ENCODE measurements at places on chromosomes 3 and 15. TPM values are rescaled to one million over a fixed set of nuclear protein-coding genes. Genes with fewer than 3 reads are reported as not detected.

DNA sequence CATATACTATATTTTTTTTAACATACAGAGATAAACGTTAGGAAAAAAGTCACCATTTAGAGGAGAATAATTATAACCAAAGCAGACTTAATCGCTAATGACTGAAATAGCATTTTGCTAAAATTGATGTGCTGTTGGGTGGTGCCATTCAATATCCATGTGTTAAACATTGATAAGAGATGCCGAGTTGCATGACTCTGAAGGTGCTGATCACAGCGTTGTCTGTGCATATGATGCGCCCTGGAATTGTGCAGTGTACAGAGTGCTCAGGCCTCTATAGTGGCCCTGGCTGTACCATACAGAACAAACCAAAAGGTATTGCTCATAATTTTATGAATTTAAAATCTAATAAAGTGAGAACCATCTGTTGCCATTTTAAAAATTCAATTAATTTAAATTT is 168.3 kb downstream of the MEIS2 start:
- no peak for DNase-seq
- H3K4me3 ChIP-seq: no peak overlapping the region
- no peak overlapping the region for H3K27ac ChIP-seq
- H3K27me3 ChIP-seq: no peaks in the 10 kb centered on the region
- no peaks in the 10 kb centered on the region for H3K36me3 ChIP-seq

DNA sequence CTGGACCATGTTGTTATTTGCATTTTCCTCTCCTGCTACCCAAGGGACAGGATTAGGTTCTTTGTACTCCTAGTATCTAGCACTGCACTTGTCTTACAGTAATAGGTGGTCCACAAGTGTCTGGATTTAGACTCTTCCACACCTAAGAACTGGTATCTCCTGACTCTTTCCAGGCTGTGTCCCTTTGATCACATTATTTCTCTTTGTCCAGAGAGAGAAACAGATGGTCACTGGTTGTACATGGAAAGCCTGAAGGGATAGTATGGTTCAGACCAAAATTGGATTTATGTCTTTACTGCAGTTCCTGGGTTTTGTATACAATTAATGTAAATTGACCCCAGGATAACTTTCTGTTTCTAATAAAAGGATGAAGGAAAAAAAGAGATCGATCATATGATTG is 64.0 kb downstream of the PDE8A start:
- H3K27me3 ChIP-seq: no peaks in the 10 kb centered on the region
- H3K4me3 ChIP-seq: no peak overlapping the region
- no peaks in the 10 kb centered on the region for H3K36me3 ChIP-seq
- peaks cover 56% of the 10 kb centered on the region for H3K4me1 ChIP-seq

The SNRPA1 gene
- total RNA-seq: 54.0 TPM

- no peaks in the 10 kb centered on the region for H3K27me3 ChIP-seq
- no peaks in the 10 kb centered on the region for H3K36me3 ChIP-seq
- H3K27ac ChIP-seq: peak overlapping the region; percentile 84
- DNase-seq: no peak
- H3K4me1 ChIP-seq: peaks cover 57% of the 10 kb centered on the region
- no peak overlapping the region for H3K4me3 ChIP-seq
These were observed 44.0 kb downstream of the IDH2 start for GRCh38 chr15:90058308-90058707.

DNA sequence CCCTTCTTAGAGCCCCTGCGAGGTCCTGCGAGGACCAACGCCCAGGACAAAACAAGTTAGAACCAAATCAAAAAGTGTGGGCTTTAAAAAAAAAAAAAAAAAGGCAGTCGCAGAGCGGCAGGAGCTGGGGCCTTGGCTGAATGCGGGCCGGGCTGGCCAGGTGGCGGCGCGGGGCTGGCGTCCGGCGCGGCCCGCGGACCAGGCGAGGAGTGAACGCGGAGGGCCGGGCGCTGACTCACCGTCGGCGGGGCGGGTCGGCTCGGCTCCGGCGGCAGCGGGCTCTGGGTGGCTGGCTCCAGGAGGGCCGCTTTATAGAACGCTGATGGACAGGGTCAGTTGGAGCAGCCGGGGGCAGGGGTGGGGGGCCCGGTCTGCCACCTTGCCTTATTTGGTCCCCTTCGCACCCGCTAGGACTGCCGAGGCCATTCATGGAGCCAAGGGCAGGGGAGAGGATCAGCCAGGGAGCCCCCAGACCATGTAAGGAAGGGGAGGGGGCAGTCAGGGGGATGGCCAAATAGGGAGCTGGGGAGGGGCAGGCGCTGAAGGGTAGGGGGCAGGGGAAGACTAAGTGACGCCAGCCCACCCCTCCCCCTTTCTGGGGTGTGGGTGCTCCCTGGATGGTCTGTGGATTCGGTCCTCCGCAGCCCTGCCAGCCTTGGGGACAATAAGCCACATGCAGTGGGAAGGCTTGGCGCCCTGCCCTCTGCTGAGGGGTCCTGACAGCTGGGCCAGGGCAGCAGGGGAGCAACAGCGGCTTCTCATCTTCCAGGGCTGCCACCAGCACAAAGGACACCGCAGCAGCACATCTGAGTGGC is at the start of gene ACTC1:
TSS of gene ACTC1 (minus strand) at position 283 of the 815 bp plus-strand sequence. CDS start 741 bp downstream, outside the sequence.
- no peak for DNase-seq
- no peak within 1 kb of the TSS for H3K27ac ChIP-seq
- peaks cover 25% of the 10 kb centered on the region for H3K27me3 ChIP-seq
- H3K4me1 ChIP-seq: no peaks in the 10 kb centered on the region
- no peaks in the 10 kb centered on the region for H3K36me3 ChIP-seq

DNA sequence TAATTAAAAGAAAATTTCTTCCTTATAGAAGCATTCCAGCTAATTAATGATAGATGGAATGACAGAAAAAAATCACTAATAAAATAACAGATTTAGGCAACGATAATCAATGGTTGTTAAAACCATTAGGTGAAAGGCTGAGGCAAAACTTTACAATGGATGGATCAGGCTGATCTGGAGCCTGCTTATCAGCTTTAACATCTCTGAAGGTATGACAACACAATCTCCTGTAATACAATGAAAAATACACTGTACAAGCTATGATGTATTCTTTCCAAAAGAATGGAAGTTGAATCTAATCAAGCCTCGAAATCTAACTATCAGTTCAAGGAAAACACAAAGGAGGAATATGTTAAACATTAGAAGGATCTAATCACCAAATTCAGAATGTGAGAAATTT is 39.3 kb downstream of the EMC4 start:
- no peak overlapping the region for H3K27ac ChIP-seq
- no peak for DNase-seq
- H3K4me1 ChIP-seq: no peaks in the 10 kb centered on the region
- no peaks in the 10 kb centered on the region for H3K36me3 ChIP-seq
- no peaks in the 10 kb centered on the region for H3K27me3 ChIP-seq
- H3K4me3 ChIP-seq: no peak overlapping the region

DNA sequence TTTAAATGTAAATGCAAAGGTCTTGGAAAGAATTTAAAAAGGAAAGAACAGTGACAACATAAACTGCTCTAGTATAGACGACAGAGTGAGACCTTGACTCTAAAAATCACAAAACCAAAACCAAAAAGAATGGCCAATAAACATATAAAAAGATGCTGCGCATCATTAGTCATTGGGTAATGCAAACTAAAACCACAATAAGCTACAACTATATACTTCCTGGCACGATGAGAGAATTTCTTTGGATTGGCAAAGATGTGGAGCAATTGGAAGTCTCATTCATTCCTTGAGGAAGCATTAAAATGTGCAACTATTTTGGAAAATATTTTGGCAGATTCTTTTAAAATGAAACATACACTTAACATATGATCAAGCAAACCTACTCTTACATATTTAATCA is 98.7 kb upstream of the ZPLD1 start:
- H3K36me3 ChIP-seq: no peaks in the 10 kb centered on the region
- H3K27me3 ChIP-seq: no peaks in the 10 kb centered on the region
- H3K4me3 ChIP-seq: no peak overlapping the region
- no peaks in the 10 kb centered on the region for H3K4me1 ChIP-seq

- no peaks in the 10 kb centered on the region for H3K36me3 ChIP-seq
- no peaks in the 10 kb centered on the region for H3K4me1 ChIP-seq
- no peaks in the 10 kb centered on the region for H3K27me3 ChIP-seq
- H3K27ac ChIP-seq: no peak overlapping the region
- no peak for DNase-seq
These were observed 15.7 kb downstream of the GAP43 start for GRCh38 chr3:115638991-115639390.

- DNase-seq: no peak
- no peaks in the 10 kb centered on the region for H3K36me3 ChIP-seq
- no peak overlapping the region for H3K27ac ChIP-seq
- no peaks in the 10 kb centered on the region for H3K4me1 ChIP-seq
- H3K4me3 ChIP-seq: no peak overlapping the region
These were observed 66.2 kb downstream of the SCN11A start for GRCh38 chr3:38985581-38985980.

The TM4SF1 gene
- total RNA-seq: 34.2 TPM

GRCh38 chr3:14235912-14236295 is 57.3 kb downstream of the LSM3 start:
- DNase-seq: no peak
- H3K27me3 ChIP-seq: no peaks in the 10 kb centered on the region
- H3K27ac ChIP-seq: no peak overlapping the region
- H3K36me3 ChIP-seq: no peaks in the 10 kb centered on the region

DNA sequence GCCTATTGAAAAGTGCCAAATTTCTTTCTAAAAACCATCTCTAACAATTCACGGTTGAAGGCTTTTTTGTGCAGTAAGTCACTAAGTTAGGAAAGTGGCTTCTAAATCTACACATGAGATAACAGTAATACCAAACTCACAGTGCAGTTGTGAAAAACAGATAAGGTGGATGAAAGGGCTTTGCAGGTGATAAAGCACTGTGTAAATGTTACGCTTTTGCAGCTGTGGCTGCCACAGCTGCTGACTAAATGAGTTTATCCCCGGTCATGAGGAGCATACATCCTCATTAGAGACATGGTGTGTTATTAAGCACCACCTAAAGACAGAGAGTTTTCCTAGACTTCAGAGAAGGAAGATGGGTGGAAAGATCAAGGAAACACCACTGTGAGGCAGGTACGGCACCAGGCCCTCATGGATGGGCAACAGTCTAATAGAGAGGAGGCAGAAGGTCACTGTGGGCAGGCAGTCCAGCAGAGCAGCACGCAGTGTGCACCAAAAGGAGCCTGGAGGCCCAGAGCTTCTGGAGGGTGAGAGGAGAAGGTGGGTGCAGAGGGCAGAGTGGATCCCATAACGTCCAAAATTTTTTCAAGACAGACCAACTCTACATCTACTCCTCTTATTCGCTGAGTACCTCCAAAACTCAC is 68.5 kb downstream of the FMN1 start:
- H3K36me3 ChIP-seq: no peaks in the 10 kb centered on the region
- no peaks in the 10 kb centered on the region for H3K27me3 ChIP-seq
- H3K27ac ChIP-seq: peak overlapping the region; percentile 58
- DNase-seq: no peak

The TTLL13 gene
- not detected for total RNA-seq

The FBXL22 gene
- 6.5 TPM for total RNA-seq

The TP53BP1 gene
- 25.1 TPM for total RNA-seq

GRCh38 chr15:44193651-44194322 is 1.3 kb downstream of the FRMD5 start:
- peak overlapping the region; percentile 76 for H3K27ac ChIP-seq
- peaks cover 24% of the 10 kb centered on the region for H3K4me1 ChIP-seq
- H3K4me3 ChIP-seq: peak overlapping the region; percentile 64
- no peak for DNase-seq
- H3K27me3 ChIP-seq: peaks cover 59% of the 10 kb centered on the region

The CCR3 gene
- total RNA-seq: not detected

GRCh38 chr3:12938258-12938711 is 96.9 kb upstream of the RPL32 start:
- no peaks in the 10 kb centered on the region for H3K27me3 ChIP-seq
- no peak overlapping the region for H3K4me3 ChIP-seq
- H3K4me1 ChIP-seq: peaks cover 24% of the 10 kb centered on the region
- H3K27ac ChIP-seq: peak overlapping the region; percentile 57
- peaks cover 7% of the 10 kb centered on the region for H3K36me3 ChIP-seq

GRCh38 chr3:147915057-147915456 is 505.9 kb downstream of the ZIC1 start:
- no peak for DNase-seq
- H3K27ac ChIP-seq: no peak overlapping the region
- no peaks in the 10 kb centered on the region for H3K27me3 ChIP-seq

- H3K4me1 ChIP-seq: no peaks in the 10 kb centered on the region
- DNase-seq: no peak
- no peaks in the 10 kb centered on the region for H3K27me3 ChIP-seq
- H3K36me3 ChIP-seq: no peaks in the 10 kb centered on the region
- H3K27ac ChIP-seq: no peak overlapping the region
These were observed 49.3 kb downstream of the CMTM6 start for GRCh38 chr3:32453346-32453745.

DNA sequence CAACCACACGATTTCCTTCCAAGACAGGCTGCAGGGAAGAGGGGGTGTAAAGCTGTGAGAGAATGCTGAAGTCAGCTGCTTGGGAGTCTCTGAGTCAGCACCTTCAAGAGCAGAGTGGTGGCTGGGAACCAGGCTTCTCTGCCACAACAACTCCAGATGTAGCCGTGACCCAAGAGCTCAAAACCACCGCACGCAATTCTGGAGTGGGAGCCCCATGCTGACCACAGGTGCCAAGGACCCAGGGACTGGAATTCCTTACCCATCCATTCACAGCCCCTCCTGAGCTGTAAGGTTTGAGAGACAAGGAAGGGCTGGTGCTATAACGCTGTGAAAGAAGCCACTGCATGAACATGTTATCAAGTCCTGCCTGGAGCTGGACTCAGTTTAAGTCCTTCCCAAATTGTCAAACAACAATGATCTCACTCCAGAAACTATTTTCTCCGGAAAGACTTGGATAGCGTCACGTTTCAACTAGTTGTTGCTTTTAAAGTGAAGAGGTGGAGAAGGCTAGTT is 61.4 kb downstream of the UMPS start:
- H3K4me3 ChIP-seq: no peak overlapping the region
- no peaks in the 10 kb centered on the region for H3K36me3 ChIP-seq
- DNase-seq: peak; percentile 39
- peak overlapping the region; percentile 36 for H3K27ac ChIP-seq

DNA sequence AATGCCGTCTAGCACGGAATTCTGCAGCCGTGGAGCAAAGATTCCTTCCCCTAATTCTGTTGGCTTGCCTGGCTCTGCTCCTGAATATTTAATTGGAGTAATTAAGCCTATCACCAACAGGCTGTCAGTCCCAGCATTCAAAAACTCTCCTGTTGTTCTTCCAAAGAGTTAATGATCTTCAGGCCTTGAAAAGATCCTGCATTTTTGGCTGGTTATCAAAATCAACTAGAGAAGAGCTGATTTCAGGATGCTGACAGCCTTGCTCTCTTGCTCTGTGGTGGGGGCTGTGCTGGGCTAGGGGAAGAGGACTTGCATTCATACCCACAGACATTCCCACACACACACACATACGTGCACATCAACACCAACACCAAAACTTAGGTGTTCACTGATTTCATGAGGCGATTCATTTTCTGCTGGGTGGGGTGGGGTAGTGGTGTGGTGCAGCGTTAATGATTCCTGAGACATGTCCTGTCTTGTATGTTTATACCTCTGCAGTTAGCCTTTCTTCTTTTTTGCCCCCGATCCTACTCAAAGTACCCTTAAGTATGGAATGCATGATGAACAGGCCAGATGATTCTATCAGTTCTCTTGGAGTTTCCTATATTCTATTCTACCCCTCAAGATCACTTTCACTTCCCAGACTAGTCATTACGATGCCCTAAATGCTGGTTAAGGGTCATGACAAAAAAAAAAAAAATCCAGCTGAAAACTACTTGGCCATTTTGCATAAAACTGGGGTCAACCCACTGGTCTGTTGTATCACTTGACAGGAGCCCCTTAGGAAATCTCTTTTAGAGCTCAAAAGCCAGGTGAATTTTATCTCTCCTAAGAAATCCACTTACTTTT is 42.3 kb downstream of the CPN2 start:
- H3K4me1 ChIP-seq: peaks cover 15% of the 10 kb centered on the region
- H3K4me3 ChIP-seq: no peak overlapping the region
- H3K36me3 ChIP-seq: no peaks in the 10 kb centered on the region
- DNase-seq: no peak
- H3K27ac ChIP-seq: no peak overlapping the region

GRCh38 chr3:2535206-2535605 is 436.5 kb downstream of the CNTN4 start:
- DNase-seq: no peak
- no peaks in the 10 kb centered on the region for H3K36me3 ChIP-seq
- no peak overlapping the region for H3K27ac ChIP-seq
- H3K27me3 ChIP-seq: no peaks in the 10 kb centered on the region

All from transverse colon (tissue), 4 donors.